Astrocyte of the cerebellum (primary cell): ENCODE measurements at places on chromosomes 4 and X.

DNA sequence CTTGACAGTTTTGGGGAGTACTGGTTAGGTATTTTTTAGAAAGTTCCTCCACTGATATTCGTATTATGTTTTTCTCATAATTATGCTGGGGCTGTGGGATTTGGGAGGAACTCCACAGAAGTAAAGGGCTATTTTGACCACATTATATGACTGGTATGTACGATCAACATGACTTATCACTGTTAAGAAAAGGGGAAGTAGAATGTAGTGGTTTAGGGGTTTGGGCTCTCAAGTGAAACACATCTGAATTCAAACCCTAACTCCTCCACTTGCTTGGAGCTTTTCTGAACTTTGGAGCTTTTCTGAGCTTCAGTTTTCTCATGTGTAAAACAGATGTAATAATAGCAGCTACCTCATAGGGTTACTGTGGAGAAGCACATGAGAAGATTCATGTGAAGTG is 96.4 kb upstream of the C1GALT1C1 start:
- no peak for DNase-seq

- no peak for DNase-seq
Measured at GRCh38 chr4:181702864-181703495, 540.2 kb upstream of the TENM3 start.

- no peak for DNase-seq
Measured at GRCh38 chr4:11503166-11503565, 74.5 kb upstream of the HS3ST1 start.

DNA sequence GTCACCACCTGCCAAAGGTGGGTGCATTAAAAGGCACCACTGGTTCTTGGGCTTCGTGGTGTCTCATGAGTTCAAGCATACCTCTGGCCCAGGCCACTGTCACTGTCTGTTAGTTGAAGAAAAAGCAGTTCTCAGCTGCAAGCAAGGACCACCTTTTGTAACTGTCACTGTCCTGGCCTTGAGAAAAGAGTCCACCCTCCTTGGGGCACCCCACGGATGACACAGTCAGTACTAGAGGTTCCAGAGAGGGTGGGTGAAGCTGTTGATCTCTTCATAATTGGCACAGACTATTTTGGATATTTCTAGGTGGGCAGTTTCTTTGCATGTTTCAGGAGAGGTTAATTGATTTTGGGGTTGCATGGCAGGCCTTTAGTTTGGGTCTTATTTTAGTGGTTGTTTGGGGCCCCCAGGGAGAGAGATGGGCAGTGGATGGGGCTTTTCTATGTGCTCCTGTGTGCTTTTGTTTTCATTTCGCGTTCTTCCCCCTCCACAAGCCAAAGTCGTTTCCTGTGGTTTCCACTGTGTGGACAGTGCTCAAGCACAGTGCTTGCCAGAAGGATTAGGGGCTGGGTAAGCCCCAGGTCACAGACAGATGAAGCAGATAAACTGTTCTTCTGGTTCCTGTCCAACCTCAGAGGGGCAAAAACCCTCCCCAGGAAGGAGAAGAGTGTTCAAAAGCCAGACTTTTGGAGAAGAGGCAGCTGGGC is 156.2 kb upstream of the PPP1R2C start:
- DNase-seq = no peak

- no peak for DNase-seq
Measured at GRCh38 chr4:155249016-155249566, 40.7 kb downstream of the NPY2R start.

DNA sequence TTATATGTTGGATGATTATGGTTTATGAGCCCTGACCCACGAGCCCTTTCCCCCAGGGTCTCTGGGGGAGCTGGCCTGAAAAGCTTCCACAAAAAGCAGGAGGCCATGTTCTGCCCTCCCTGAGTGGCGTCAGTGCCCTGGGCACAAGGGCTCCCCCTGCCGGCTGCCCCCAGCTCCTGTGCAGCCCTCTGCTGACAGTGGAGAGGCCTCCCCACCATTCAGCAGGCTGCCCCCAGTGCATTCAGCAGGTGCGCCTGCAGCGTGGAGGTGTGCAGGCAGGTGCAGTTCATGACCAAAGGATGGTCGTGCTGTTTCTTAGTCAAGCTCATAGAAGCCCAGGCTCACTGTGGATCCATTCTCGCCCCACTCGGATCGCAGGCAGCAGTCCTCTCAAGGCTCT is 12.5 kb upstream of the S100P start:
- DNase-seq = no peak
